ENCODE measurements at places on chromosomes 6 and 20.

- no peak for DNase-seq
Observed at GRCh38 chr20:44450281-44450889, 25.3 kb upstream of the TTPAL start.

DNA sequence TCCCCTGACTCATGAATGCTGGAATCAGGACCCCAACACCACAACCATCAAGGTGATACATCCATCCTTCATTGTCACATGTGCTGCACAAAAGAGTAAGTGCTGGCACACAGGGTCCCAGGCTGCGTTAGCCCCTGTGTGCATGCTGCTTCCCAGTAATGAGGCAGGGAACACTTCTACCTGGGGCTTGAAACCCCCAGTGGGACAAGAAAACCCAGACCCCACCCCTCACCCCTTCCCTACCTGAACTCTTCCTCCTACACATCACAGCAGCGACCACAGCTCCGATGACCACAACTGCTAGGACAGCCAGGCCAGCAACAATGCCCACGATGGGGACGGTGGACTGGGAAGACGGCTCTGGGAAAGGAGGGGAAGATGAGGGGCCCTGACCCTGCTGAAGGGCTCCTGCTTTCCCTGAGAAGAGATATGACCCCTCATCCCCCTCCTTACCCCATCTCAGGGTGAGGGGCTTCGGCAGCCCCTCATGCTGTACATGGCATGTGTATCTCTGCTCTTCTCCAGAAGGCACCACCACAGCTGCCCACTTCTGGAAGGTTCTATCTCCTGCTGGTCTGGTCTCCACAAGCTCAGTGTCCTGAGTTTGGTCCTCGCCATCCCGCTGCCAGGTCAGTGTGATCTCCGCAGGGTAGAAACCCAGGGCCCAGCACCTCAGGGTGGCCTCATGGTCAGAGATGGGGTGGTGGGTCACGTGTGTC, 2.0 kb downstream of the HLA-B start:
- DNase-seq: no peak

DNA sequence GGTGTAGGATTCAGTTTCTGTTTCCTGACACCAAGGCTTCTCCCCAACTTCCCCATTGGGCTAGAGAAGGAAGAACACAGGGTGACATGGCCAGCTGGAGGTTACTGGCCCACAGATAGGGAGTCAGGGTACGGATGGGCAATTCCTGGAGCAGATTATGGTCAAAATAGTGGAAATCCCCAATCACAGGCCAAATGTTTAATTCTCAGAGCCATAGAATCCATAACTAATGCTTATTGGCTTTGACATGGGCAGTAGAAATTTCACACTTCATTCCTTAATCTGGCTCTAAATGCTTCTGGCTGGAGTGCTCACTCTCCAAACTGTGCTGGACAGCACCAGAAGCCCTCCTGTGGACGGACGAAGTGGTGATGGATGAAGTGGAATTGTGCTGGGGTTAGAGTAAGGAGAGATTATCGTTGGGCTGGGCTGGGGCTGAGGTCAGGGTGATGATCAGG, 887 bp downstream of the SIGLEC1 start:
- no peak for DNase-seq

DNA sequence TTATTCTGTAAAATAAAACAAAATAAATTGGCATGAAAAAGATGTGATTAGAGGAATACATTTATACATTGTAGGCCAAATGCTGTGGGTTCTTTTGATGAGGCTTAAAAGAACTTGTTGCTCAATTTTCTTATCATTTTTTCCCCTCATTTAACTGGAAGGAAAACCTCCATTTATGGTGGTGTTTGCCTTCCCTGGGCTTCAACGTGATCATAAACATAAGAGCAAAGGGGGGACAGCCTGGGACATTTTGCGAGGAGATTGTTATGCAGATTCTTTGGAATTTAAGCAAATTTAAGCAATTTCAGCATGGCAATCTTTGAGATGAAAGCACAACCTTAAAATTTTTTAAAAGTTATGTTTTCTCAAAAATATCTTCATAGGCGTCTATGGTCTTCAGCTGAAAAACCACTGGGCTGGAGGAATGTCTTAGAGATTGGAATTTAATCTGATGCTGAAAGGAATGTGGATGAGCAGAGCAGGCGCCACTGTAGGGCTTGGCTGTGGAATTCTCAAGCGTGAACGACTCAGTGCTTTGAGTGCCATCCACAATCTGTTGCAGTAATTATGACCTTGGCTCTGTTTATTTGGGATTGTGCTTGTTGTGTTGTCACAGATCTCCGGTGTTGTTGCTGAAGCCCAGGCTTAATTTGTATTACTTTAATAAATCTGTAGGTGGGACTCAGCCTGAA, 149.4 kb upstream of the MLIP start:
- DNase-seq: no peak

GRCh38 chr6:35729722-35730121, 7.1 kb upstream of the ARMC12 start:
- DNase-seq: peak; percentile 69

GRCh38 chr6:44028789-44029310, 98.4 kb downstream of the MRPL14 start:
- DNase-seq: no peak

- DNase-seq: no peak
Observed at GRCh38 chr6:80464901-80465300, 358.4 kb downstream of the BCKDHB start.

GRCh38 chr20:9689041-9689440, 149.8 kb downstream of the PAK5 start:
- DNase-seq: no peak

DNA sequence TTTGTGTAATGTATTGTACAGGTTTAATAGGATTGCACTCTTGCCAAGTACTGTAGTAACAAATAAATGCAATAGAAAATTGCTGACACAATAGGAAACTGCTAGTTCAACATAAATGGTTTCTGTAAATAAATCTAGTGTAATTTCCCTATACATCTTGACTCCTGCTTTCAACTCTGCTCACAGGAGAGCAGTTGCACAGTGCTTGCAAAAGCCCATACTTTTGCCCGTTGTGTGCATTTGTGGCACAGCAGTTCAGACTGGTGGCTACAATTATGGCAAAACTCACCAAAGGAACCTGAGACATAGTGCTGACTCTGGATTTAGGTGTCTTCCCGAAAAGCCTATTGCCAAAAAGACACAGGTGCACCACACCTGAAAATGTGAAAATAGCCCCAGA, 953.3 kb upstream of the SLC35B3 start:
- DNase-seq: no peak

DNA sequence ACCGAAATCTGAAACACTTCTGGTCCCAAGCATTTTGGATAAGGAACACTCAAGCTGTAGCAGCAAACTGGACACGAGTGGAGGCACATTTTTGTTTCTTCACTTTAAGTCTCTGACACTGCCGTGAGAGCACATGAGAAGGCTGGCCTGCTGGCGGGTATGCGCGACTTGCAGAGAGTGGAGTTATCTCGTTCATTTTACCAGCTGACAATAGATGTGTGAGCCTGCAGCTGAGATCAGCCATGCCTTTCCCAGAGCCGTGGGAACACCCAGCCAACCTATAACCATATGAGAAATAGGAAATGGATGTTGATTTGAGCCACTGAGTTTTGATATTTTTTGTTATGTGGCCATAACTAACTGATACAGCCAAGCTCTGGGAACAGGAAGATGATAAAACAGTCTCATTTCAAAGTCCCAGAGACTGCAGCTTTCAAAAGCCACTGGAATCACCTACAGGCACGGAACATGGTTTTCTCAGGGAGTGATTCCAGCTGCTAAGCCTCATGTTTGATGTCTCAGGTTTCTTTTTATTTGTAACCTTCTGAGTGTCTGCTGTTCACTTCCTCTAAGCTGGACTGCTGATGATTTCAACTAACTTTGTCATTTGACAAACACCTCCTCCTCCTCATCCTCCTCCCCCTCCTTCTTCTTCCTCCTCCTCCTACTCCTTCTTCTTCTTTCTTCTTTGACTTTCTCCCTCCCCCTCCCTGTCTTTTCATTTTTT, 28.6 kb upstream of the LAMP5 start:
- DNase-seq: no peak

DNA sequence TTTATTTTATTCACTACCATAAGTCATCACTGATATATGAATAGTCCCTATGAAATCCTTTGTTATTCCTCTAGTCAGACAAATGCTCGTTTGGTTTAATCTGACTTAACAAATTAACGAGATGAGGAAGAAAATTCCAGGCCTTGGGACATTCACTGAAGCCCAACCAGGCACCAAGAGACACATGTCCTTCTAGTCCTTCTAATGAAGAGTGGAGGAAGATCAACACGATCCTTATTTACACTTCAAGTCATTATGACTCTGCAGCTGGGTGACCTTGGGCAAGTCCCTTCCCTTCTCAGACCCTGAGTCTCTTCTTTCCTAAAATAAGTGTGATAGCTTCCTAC, 117.5 kb downstream of the CEBPB start:
- DNase-seq: no peak

DNA sequence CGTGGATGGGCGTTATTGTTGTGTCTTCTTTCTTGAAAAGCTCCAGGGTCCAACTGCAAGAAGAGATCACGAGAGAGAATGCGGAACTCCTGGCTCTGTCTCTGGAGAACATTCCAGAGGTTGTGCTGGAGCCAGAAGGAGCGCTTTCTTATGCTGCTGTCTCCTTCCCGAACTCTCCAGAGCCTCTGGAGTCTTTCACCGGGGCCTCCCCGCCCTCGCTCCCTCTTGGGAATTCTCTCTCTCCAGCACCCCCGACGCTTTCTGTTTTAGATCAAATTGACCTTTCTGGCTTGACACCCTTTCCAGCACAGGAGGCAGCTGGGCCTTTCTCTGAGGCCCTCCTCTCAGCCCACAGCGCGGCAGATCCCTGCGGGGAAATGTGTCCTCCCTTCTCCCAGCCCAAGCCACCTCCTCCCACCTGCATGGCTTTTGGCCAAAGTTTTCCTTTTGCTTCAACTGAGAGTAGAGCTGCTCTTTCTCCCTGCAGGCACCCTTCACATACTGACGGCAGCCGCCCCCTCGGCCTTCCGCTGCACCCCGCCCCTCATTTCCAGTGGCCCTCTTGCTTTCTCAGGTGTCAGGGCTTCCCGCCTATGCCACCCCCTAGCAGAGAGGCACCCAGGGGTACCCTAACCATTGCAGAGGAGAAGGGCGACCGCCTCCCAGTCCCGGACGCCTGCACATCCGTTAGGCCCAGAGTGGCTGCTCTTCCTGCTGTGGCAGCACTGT, 6.6 kb upstream of the CCR6 start:
- DNase-seq: no peak

- DNase-seq: no peak
Observed at GRCh38 chr6:111486921-111487320, 3.9 kb upstream of the REV3L start.

DNA sequence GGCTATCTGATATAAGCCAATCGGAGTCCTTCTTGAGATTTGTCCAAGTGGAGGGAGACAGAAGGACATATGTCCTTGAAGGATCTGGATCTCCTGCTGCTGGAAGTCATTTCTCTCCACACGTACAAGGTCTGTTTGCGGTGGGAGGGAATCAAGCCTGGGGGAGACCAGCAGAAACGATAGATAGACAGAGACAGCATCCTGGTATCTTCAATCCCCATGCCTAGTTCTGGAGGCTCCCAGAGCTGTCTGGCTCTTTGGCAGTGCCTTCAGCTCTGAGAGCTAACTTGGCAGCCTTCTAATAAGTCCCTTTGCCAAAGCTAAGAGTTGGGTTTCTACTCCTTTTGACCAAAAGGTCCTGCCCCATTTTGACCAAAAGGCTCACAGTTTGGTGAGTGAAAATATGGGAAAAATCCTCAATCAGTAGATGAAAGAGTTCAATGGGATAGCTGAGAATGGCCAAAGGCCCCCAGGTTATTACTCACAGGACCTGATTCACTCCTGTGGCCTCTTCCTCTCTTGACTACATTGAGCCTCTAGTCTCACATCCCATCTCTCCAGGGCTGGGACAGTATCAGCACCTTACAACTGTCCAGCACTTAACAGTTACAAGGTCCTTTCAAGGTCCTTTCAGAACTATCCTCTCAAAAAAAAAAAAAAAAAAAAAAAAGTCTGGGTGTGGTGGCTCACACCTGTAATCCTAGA, 20.3 kb downstream of the AARS2 start:
- DNase-seq: no peak

GRCh38 chr6:16136091-16136490, 7.2 kb downstream of the MYLIP start:
- DNase-seq: no peak

DNA sequence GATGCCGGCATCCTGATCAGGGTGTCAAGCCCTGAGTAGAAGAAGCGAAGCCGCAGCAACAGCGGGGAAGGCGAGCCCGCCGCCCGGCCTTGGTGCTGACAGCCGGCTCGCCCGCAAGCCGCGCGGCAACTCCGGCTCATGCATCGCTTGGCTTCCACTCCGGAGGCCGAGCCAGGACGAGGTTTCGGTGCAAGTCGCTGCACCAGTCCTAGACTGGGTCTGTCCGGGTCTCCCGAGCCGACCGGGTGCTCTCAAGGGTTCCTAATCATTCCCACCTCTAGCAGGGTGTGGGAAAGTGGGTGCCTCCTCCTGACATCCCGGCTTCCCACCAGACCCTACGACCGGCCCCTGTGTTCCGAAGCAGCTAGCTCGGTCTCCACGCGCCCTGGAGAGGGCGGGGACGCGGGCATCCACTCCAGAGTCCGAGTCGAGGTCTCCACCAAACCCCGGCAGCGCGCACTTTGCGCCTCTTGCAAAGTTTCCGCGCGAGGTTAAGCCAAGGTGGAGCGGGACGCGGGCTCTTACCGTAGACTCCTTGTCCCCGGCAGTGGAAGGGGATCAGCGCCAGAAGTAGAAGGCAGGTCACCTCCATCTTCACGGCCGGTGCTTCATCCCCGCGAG, 1.4 kb downstream of the MDGA1 start:
- peak; percentile 24 for DNase-seq

- no peak for DNase-seq
Observed at GRCh38 chr6:61210549-61210948, 1075.5 kb downstream of the KHDRBS2 start.

- DNase-seq: no peak
Observed at GRCh38 chr6:24606200-24606930, 39.6 kb downstream of the KIAA0319 start.

DNA sequence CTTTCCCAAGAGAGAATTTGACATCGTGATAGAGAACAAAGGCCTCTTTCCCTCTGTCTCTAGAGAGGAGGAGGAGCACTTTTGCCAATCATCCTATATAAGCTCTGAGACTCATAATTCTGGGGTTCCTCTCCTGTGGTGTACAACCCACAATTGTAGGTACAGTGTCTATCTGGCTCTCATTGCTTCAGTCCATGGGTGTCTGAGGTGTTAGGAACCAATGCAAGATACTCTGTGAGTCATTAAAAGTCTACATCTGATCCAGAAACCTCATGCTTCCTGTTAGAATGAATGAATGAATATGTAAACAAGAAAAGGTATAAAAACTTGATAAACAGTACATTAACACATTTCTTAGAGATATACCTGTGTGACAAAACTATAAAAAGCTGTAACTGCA, 356.7 kb downstream of the QKI start:
- DNase-seq: no peak

- DNase-seq: no peak
Observed at GRCh38 chr6:154446984-154447383, 63.5 kb downstream of the CNKSR3 start.

DNA sequence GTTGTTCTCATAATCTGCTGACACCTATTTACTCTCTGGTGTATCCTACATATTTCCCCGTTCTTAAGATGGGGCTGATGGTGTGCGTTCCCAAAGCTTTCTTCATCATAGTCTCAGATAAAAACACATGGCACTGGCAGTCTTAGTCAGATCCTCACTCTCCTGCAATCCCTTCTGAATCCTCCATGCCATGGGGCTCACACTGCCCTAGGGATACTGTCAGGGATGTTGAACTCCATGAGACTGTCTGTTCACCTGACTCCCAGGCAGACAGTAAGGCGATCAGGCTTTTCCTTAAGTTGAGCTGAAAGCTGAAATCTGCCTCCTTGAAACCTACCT, 76.0 kb downstream of the SLX4IP start:
- no peak for DNase-seq

All from left colon (tissue), 2 donors.